EH (cell line): ENCODE measurements at places on chromosomes 2 and 18.

GRCh38 chr18:77708826-77709506, 459.3 kb downstream of the GALR1 start:
- no peak for DNase-seq

DNA sequence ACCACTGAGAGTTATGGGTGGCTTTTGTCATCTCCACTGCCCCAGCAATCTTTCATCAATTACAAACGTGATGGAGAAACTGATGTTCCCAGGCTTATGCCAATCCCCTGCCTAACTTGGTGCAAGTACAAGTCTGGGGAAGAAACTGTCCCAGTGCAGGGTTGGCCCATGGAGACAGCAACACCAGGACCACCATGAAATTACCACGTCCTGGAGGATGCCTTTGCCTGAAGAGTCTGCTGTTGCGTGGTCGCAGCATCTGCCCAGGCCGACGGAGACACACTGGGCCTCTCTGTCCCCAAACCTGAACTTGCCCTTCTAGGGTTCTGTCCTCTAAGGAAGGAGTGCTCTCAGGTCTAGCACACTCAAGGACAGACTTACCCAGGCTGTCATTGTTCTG, 496.8 kb upstream of the RAB6C start:
- no peak for DNase-seq

- peak; percentile 64 for DNase-seq
Measured at GRCh38 chr2:74834792-74835755, 1.1 kb downstream of the HK2 start.

DNA sequence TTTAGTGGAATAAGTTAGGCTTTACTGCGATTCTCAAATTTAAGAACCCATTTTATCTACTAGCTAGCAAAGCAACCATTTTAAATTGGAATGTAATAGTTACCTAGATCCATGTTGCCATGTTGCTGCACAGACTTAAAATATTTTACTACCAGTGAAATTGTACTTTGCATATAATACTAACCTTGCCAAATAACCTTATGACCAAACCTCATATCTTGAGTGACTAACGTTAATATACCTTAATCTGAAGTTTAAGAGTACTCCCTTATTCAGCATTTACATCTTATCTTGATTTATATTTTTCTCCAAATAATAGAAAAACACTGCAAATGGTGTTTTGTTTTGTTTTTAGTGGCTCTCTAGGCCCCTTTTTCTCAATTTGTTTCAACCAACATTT, 50.3 kb upstream of the NAB1 start:
- no peak for DNase-seq

DNA sequence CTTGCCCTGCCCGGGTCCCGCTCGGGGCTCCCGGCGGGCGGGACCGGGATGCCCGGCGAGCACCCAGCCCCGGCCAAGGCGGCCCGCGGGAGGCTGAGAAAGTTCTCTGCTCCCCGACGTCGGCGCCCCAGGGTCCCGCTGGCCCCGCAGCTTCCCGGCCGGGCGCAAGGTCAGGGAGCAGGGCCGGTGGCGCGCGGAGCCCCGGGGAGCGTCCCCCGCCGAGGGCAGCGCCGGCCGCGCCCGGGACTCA, 331 bp downstream of the SERPINE2 start:
- DNase-seq, result no peak

- DNase-seq, result no peak
Measured at GRCh38 chr2:137182071-137182470, 416.7 kb downstream of the THSD7B start.
